Aorta (tissue), 5 donors: ENCODE measurements at places on chromosomes 5 and 9.

DNA sequence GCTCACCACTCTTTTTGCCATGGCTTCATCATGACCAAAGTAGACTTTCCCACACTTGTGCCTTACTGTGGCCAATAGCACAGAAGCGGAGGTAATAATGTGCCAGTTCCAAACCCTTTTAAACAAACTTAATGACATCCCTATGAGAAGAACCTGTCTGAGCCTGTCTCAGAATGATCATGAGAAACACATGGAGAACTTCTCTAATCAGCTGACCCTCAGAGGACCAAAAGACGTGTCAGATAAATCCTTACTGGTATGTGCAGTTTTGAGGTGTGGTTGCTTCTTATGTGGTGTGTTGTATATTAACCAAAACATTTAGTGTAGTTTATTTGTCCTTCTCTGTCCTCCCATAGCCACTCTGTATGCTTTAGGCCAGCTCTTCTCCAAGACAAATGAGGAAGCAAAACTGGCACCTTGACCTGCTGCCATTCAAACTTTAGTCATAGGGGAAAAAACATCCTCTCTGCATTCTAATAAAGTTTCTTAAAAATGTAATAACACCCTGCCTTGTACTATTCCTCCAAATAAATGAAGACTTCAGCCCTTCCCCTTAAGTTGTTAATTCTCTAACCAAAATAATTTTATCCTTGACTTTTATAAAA, 168.9 kb downstream of the MUSK start:
- DNase-seq, result no peak

- no peak for DNase-seq
Observed at GRCh38 chr5:127941646-127942045, 141.9 kb upstream of the SLC12A2 start.

GRCh38 chr5:54087436-54087835, 222.9 kb downstream of the ARL15 start:
- no peak for DNase-seq

DNA sequence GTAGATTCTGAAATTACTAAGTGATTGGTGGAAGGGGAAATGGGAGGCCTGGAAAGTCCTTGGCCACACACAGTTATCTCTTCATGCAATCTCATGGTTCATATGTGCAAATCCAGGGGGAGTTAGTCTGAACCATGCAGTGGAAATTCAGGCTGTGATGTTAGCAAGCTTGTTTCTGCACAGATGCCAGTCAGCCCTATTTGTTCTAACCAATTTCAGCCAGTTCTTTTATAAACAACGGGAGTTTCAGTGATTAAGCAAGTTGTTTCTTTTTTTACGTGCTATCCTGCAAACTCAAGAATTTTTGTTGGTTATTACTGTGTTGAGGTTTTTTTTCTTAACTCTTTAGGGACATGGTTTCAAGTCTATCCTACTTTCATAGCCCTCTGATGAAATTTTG, 298.0 kb downstream of the FER start:
- no peak for DNase-seq

GRCh38 chr5:34740389-34740806, 84.3 kb downstream of the RAI14 start:
- DNase-seq, result peak; percentile 58

DNA sequence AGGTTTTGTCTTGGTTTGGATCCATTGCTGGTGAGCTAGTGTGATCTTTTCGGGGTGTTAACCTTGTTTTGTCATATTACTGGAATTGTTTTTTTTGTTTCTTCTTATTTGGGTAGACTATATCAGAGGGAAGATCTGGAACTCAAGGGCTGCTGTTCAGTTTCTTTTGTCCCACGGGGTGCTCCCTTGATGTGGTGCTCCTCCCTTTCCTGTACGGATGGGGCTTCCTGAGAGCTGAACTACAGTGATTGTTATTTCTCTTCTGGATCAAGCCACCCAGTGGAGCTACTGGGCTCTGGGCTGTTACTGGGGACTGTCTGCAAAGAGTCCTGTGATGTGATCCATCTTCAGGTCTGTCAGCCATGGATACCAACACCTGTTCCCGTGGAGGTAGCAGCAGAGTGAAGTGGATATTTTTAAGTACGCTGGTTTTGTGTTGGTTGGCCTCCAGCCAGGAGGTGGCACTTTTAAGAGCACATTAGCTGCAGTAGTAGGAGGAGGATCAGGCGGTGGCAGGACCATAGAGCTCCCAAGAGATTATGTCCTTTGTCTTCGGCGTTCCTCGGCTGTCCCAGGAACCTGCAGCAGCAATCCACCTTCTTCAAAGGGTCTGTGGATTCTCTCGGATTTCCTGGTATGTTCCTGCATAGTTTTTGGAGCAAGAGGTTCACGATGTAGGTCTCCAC, 27.2 kb downstream of the SCAMP1 start:
- no peak for DNase-seq

- DNase-seq, result no peak
Observed at GRCh38 chr9:87622923-87623322, 103.0 kb upstream of the CTSL start.

DNA sequence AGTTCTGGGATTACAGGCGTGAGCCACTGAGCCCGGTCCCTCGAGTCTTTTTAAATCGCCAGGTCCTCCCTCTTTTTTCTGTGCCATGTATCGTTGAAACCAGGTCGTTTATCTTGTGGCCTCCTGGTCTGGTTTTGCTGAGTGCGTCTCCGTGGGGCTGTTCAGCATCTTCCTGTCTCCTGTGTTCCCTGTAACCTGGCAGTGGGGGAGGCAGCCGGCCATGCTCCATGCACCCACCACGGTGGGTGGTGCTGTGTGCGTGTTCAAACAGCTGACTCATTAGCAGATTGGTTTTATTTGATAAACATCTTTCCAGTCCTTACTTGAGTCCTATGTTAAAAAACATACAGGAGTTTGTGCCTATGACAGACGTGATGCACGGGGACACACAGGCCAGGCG, 2.7 kb downstream of the RNU6ATAC start:
- DNase-seq, result peak; percentile 72

- no peak for DNase-seq
Observed at GRCh38 chr9:121814594-121814993, 163.2 kb downstream of the DAB2IP start.

- DNase-seq, result no peak
Observed at GRCh38 chr5:118279540-118280294, 708.6 kb downstream of the DTWD2 start.

DNA sequence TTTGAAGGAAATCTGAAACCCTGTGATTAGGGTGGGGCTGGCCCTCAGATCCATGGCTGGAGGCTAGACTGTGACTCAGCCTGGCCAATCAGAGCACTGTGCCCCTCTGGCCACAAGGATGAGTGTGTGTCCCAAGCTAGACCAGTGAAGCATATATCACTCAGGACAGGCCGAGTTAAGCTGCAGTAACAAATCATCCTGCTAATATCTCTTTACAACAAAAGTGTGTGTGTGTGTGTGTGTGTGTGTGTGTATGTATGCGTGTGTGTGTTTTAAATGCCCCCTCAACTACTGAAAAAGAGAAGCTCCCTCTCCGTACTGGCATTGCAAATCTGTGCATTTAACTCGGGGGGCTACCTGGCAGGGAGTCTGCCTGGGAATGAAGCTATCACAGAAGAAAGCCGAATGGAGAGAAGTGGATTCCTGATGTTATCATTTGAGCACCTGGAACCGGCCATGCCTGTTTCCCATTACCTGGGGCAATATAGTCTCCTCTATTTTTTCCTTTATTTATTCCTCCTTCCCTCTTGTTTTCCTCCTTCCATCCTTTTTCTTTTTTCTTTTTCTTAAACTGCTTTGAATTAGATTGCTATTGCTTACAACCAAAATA, 25.6 kb downstream of the STC2 start:
- no peak for DNase-seq

DNA sequence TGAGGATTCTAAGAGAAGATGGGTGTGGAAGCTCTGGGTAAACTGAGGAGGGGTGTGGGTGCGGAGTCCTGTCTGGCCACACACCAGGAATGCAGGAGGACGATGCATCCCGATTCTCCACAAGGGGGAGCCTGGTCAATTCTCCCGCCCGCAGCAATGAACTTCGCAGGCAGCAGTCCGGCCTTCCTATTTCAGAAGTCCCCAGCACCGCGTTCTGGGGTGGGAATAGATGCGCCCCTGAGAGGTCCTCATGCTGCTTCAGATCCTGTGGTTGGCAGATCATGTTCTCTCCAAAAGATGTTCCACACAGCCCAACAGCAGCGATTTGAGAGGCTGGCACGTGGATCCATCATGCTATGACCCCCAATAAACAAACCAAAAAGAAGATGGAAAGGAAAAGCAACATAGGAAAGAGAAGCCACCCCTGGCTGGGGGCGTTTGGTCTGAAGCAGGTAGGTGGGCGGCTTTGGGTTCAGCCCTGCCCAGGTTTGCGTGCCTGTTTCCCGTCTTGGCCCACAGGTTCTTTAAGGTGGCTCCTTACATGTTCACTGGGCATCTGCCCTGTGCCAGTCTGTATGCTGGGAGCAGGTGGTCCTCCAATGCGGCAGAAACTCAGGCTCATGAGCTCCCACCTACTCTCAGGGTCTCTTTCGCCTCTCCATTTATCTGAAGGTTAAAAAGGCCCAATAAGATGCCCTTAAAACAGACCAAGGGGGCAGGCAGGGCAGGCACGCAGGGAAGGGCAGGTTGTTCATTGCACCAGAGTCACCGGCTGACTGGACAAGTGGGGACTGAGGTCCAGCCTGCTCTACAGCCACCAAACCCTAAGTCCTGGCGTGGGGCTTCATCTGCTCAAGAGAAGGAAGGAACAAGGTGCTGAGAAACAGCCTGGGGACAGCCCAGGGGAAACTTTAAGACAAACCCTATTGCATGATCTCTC, 171.6 kb downstream of the PAX5 start:
- peak; percentile 73 for DNase-seq

- DNase-seq, result no peak
Observed at GRCh38 chr9:123470121-123470782, 114.3 kb downstream of the CRB2 start.

DNA sequence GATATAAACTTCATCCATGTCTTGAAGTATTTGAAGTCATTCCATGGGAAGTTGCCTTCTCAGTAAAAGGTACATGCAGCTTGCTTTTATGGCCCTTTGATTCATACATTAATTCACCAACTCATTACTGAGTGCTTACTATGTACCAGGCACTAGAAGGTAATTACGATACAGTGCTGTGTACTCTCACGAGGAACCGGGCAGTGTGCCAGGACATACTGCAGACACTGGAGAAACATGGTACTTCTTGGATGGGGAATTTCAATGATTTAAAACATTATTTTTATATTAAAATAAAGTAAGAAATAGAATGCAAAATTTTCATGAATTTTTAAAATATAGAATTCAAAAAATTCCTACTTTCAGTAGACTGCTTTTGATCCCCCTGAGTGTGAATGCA, 71.4 kb upstream of the WDR41 start:
- DNase-seq, result no peak

DNA sequence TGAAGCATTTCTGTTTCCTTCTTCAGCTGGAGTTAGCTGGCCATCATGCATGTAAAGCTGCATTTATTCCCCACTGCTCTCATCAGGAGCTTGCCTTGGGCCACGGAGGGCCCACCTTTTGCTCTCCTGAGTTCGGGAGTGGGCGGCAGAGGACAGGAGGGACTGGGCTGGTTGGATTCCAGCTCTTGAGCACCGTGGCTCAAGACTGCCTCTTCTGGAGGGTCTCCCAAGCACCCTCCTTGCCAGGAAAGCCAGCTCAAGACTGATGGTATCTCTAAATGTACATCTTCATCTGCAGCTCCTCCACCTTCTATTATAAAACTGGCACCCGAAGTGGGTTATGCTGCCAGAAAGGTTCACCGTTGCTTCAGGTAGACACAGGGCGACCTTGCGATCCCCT, 399.6 kb upstream of the IRX1 start:
- DNase-seq, result no peak

DNA sequence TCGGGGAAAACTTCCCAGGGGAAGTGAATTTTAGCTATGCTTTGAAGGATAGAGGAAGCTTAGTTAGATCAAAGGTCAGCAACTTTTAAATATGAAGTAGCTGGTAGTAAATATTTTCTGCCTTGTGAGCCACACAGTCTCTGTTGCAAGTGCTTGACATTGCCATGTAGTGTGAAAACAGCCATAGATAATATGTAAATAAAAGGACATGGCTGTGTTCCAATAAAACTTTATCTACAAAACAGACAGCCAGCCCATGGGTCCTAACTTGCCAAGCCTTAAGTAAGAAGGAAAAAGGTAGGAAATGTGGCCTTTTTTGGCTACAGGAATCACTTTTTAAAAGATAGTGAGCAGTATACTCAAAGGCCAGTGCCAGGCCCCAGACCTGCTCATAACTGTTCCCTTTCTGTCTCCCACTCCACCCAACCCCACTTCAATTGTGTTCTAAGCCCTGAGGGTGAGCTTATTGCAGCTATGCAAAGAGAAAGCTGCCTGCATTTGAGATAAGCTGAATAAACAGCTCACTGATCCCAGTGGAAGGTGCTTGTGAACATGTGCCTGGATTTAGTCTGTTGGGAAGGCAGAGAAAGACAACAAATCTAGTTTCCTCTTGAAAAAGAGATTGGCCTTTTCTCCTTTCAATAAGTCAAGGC, 113.0 kb upstream of the TRIM32 start:
- no peak for DNase-seq

DNA sequence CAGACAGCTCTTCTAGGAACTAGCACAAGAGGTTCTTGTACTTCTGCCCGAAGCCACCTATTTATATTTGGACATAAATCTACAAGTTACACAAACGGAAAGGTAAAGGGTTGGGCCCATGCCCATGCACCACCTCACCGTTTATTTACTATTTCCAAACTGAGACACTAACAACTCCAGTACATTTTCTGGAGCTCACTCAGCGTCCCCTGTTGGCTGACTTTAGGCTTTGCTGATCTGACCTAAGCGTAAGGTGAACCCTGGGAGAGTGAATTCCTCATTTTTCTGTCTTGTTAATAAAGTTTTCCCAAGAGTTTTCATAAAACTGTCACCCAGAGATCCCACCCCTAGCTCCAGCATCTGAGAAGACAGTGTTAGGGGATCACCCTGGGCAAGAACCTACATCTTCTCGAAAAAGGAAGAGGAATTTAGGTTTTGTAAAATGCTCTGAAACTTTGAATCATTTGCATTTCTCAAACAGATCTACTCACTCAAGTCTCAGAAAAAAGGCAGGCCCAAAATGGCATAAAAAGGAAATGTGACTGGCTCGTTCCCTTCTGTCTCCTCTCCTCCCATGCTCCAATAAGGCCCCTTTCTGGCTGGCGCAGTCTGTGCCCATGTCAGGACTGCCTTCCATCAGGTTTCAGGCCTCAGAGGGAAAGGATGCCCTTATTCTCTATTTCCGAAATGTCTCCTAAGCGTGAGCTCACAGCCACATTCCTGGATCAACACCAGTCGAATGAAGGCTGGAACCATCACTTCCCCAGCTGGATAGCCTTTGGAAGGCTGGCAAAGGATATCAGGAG, 201.3 kb downstream of the FANCC start:
- DNase-seq, result peak; percentile 59

- DNase-seq, result peak; percentile 90
Observed at GRCh38 chr5:78527054-78527859, 121.3 kb downstream of the LHFPL2 start.

DNA sequence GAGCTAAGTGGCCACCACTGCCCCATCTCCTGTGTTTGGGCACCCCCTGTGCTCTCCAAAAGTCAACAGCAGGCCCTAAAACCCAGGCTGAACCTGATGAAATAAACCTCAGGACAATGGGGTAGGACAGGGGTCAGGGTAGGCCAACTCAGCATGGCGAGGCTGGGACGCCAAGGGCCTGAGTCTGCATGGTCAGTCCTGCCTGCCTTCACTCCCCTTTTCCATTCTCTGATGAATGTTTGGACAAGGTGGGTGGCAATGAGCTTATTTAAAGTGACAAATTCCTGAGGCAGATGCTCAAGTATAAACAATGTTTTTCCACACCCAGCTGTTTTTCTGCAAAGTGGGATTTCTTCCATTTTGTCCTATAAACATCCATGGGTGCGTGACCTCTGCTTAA, 47.2 kb upstream of the CXCL14 start:
- DNase-seq, result no peak
